ENCODE measurements at places on chromosomes 7 and 10.

DNA sequence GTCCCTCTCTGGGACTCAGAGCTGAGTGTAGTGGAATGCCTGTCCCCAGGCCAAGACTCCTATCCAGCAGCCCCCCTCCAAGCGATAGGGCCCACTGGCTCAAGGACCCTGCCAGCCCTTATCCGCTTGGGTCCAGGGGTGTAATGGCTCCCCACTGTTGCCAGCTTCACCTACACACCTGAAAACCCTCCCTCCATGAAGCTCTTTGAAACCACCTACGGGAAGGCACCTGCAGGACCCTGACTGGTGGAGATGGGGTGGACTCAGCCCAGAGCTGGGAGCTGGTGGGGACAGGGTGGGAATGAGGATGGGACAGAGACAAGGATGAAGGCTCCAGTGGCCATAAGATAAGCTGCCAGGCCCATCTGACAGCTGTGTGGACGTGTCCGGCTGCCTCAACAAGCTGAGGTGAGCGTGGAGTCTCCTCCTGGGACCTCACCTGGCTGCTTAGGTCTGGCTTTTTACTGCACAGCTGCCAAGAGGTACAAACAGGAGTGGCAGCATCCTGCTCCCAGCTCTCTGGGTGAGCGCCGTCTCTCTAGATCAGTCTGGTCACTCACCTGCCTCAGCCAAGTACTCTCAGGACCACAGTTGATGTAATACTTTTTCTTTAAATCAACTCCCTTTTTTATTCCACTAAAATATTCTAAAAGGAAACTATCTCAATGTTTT is 41.9 kb downstream of the DRGX start:
- no peak for DNase-seq

GRCh38 chr10:122648599-122649428 is 50.8 kb downstream of the C10orf120 start:
- peak; percentile 49 for DNase-seq

- DNase-seq = no peak
Observed at GRCh38 chr7:156725936-156726335, 85.4 kb downstream of the RNF32 start.

GRCh38 chr7:131320603-131321002 is 7.1 kb upstream of the MKLN1 start:
- no peak for DNase-seq

- DNase-seq = no peak
Observed at GRCh38 chr10:123786896-123787295, 104.7 kb downstream of the CPXM2 start.

GRCh38 chr10:2874963-2875362 is 192.4 kb upstream of the PFKP start:
- DNase-seq = no peak

DNA sequence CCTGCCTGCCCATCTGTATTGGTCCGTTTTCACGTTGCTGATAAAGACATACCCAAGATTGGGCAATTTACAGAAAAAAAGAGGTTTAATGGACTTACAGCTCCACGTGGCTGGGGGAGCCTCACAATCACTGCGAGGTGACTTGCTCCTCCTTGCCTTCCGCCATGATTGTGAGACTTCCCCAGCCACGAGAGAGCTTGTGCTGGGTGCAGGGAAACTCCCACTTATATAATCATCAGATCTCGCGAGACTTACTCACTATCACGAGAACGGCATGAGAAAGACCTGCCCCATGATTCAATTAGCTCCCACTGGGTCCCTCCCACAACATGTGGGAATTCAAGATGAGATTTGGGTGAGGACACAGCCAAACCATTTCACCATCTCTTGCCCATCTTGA is 111.8 kb downstream of the MYL10 start:
- DNase-seq = no peak

- no peak for DNase-seq
Observed at GRCh38 chr10:27518261-27518660, 14.2 kb downstream of the RAB18 start.

- DNase-seq = no peak
Observed at GRCh38 chr10:85226596-85226995, 898.2 kb downstream of the CCSER2 start.

DNA sequence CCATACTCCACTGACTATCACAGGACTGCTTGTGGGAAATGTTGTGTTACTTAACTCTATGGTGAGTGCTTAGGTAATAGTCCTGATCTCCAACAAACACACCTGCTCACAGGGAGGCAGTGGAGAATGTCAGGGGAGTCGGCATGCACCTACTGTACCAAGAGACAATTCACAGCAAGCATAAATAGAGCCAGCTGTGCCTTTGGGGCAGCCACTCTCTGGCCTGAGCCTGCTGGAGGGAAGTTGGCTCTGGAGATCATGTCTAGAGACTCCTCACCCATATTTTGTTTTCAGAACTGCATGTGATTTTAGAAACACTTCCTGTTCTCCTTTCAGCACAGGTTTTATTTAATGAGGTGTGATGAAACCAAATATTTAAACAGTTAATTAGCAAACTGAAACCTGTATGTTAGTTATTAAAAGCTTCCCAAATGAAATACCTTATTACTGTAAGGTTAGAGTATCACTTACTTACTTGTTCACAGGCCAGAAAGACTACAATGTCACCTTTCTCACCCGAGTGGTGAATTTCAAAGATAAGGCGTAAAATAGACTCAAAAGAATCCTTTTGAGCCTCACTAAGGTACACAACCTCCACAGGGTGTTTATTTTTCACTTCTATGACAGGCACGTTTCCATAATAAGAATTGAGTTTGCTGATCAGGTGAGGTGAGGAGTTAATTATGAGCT is 21.8 kb downstream of the DHX32 start:
- DNase-seq = peak; percentile 13

DNA sequence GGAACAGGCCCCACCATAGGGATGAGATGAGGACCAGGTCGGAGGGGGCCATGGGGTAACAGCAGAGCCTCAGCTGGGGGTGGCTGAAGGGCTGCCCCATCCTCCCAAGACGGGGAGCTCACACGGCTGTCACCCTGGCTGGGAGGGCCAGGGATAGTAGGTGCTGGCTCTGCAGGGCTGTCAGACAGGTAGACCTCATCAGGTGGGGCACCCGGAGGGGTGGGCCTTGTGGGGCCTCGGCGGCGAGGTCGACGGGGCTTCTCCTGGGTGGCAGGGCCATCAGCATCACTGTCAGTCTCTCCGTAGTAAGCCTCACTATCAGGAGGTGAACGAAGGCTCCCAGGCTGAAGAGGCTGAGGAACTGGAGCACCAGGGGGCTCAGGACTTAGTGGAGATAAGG is 2.6 kb downstream of the SYNPO2L start:
- DNase-seq = no peak

- DNase-seq = no peak
Observed at GRCh38 chr7:94378356-94378755, 16.3 kb upstream of the COL1A2 start.

- peak; percentile 7 for DNase-seq
Observed at GRCh38 chr10:78371136-78371535, 337.5 kb downstream of the RPS24 start.

GRCh38 chr10:28172223-28172610 is 130.6 kb downstream of the MPP7 start:
- DNase-seq = no peak

DNA sequence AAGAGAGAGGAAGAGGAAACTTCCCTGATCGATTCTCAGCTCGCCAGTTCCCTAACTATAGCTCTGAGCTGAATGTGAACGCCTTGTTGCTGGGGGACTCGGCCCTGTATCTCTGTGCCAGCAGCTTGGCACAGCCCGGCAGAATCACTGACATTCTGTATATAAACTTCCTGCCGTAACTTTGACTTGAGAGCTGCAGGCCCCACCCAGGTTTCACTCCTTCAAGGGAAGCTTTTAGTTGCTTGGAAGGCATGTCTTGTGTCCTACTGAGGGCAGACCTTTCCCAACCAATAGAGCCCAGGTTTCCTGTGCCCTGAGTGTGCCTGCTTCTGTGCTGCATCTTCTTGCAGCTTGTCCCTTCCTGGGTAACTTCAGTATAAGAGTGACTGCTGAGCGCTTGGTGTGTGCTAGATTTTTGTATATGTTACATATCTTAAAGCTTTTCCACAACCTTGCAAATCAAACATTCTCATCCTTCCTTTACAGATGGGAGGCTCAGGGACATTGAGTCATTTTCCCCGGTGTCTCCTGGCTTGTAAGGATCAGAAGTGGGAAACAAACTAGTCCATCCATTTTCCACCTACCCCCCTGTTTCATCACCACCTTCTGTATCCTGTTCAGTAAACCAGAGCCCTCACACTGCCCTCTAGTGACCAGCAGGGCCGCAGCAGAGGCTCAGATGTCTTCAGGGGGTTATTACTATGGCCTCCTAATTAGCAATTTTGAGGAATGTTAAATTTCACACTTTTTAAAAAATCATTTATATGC is 225.2 kb upstream of the PRSS58 start:
- DNase-seq = no peak

GRCh38 chr7:81004098-81004497 is 85.2 kb upstream of the SEMA3C start:
- DNase-seq = no peak

DNA sequence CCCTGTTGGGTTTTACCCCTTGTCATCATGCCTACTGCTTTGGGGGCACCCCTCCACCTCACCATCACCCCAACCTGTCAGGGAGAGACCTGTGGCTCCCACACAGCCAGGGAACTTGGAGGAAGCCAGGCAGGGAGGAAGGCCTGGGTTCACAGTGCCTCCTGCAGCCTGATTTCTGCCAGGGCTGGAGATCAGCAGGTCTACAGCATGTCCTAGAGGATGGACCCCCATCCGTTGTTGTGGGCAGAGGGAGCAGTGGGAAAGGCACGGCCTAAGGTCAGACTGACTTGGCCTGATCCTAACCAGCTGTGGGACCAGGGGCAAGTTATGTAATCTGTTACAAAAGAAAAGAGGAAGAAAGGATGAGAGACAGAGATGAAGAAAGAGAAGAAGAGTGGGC is 28.2 kb downstream of the ZCCHC24 start:
- no peak for DNase-seq

DNA sequence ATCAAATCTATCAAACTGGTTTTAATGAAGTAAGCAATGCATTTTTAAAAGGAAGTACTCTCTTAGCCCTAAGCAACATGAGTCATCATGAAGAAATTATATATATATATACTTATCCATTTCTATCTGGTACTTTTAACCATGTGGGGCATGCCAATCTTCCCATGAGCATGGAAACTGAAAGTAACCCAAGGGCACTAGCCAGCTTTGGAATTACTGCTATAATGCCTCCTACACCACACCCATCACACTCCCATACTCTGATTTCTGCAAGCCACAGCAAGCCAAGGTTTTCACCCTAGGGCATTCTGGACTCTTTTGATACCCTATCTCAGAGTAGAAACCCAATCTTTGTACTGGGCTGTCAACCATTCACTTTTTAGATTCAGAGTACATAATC is 204.6 kb downstream of the IMMP2L start:
- no peak for DNase-seq

GRCh38 chr7:148809856-148810255 is 74.2 kb downstream of the EZH2 start:
- no peak for DNase-seq

DNA sequence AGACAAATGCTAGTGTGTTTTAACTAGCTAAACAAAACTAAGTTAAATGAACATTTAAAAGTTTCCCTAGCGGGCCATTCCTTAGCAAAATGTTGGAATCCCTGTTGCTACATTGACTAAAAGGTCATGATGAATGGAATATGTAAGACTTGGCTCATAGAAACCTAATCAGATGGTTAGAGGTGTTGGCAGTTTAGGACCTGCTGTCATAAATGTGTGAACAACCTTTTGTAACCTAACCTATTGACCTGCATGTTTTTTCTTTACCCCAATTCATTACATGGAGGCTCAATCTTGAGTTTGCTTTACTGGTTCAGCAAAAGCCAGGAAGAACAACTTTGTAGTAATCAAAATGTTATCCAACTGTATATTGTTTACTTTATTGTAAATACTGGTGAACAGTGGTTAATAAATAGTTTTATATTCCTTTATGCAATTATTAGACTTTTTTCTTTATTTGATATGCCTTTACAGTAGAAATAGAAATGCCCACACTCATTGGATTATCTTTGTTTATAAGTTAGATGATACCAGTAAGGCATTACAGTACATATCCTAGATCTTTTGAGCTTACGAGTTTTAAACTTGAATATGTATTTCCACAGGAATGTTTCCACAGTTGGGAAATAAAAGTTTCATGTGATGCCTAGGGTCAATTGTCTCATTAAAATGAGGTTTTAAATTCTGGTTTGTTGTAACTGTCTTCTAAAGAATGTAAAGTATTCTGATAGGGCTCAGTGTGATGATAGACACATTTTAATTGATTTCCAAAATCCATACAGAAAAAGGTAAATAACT is 11.6 kb downstream of the CBX3 start:
- DNase-seq = no peak

DNA sequence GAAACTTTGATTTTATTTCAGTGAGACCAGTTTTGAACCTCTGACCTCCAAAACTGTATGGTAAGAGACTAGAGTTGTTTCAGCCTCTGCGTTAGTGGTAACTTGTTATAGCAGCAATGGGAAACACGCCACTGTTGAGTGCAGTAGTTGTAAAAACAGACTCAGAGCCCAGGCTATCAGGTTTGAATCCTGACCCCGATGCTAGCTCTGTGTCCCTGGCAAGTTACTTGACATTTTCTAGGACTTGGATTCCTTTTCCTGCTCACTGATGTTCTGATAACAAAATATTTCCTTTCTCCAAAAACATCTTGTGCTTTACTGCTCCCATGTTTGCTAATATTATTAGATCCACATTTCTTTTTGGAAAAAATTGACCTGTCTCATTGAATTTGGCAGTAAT is 131.0 kb downstream of the PLXDC2 start:
- no peak for DNase-seq

DNA sequence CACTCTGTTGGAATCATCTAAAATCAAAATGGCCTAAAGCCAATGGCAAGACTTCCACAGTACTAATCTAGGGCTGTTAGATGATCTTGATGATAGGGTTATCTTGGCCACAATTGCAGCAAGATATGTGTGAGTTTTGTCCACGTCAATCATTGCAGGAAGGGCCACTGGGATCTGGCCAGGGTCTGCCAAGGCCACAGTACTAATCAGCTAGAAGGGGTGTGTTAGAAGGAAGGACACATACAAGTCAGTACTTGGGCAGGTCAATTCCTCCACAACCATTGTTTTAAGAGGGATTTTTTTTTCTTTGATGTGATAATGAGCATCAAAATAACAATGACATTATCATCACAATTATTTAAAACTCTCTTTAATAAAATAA is 1.6 kb downstream of the LMOD2 start:
- DNase-seq = no peak

- no peak for DNase-seq
Observed at GRCh38 chr7:18706670-18707069, 211.1 kb downstream of the HDAC9 start.
